Temporal lobe (tissue), 4 donors: ENCODE measurements at places on chromosomes 11 and 22. TPM values are rescaled to one million over a fixed set of nuclear protein-coding genes. Genes with fewer than 3 reads are reported as not detected.

Gene PATE2
- total RNA-seq, result 0.25 TPM

Gene SCGB1D2
- total RNA-seq, result not detected

Gene SLC22A8
- 2.2 TPM for total RNA-seq

Gene PANX2
- 3.2 TPM for total RNA-seq

Gene NTM
- 125 TPM for total RNA-seq

Gene OR4D9
- total RNA-seq, result not detected
